ENCODE measurements at places on chromosomes 2 and 18.

- no peak for DNase-seq
Observed at GRCh38 chr2:25597881-25598280, 75.5 kb downstream of the DTNB start.

DNA sequence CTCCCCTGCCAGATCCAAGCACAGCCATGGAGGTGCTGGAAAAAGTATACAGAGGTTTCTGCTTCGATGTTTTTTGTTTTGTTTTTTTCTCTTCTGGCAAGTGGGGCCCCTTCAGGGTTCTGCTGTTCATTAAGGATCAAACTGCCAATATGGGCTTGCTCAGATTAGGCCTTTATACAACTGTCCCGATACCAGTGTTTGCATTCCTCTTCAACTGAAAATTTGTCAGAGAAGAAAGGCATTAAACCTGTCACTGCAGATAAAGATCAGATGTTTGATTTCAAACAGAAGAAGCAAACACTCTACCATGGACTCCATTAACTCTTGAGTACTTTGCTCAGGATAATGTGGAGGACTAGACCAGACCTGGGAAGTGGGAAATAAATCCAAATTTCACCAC, 396.0 kb upstream of the SMIM21 start:
- DNase-seq: no peak

- DNase-seq: no peak
Observed at GRCh38 chr18:61039251-61039650, 294.0 kb upstream of the CDH20 start.

- DNase-seq: no peak
Observed at GRCh38 chr2:13401312-13401711, 684.6 kb downstream of the TRIB2 start.

DNA sequence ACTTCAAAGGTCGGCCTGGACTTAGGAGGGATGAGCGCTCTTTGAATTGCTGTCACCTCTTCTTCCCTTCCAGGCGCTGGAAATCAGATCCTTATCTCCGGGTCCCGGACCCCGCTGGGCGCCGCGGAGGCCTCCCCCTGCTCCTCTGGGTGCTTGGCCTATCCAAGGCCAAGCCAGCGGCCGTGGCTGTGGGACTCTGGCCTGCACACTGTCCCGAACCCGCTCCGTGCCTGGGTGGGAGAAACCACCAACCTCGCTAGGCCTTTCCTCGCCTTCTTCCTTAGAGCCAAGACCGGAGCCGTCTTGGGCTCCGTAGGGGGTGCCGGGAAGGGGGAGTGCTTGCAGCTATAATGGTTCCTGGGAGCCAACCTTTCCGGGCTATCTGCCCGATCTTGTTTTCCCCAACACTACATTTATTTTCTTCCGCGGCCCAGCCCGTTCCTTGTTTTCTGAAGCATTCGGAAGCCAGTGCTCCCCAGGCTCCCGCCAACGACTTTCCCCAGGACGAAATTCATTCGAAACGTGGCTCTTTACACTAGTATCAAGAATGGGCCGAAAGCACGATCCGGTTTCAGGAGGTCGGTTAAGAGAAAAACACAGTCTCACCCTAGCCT, 2.4 kb downstream of the OSR1 start:
- DNase-seq: no peak

- peak; percentile 45 for DNase-seq
Observed at GRCh38 chr2:144503242-144503641, 16.7 kb downstream of the ZEB2 start.

- no peak for DNase-seq
Observed at GRCh38 chr2:237230355-237230754, 144.7 kb downstream of the COPS8 start.

DNA sequence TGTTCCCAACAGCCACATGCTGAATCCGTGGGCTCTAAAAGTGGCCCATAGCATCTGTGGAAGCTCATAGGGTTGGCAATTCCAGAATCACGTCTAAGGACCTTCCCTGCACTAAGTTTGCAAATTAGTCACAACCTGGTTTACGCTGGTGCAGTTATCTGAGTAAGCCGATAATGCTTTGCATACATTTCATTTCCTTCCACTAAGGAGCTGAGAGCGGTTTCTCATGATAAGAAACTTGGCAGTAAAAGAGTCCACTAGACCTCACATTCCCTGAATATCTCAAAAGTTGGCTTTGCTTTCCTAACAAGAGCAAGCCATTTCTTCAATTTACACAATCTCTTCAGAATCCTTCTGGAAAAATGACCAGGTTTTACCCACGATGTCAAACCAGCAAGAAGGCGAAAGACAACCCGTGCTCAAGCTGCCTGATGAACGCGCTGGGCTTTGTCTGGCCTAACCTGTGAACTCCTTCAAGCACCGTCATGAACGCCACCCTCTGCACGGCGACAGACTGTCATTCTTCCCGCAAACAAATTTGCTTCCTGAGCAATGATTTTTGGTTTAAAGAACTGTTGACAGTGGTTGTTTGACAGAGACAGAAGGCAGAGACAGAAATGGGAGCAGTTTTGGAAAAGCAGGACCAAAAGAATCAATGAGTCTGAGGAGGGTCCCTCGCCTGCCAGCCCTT, 73.0 kb upstream of the COPS8 start:
- no peak for DNase-seq

GRCh38 chr2:176122052-176122682, 352 bp upstream of the HOXD9 start:
- no peak for DNase-seq

DNA sequence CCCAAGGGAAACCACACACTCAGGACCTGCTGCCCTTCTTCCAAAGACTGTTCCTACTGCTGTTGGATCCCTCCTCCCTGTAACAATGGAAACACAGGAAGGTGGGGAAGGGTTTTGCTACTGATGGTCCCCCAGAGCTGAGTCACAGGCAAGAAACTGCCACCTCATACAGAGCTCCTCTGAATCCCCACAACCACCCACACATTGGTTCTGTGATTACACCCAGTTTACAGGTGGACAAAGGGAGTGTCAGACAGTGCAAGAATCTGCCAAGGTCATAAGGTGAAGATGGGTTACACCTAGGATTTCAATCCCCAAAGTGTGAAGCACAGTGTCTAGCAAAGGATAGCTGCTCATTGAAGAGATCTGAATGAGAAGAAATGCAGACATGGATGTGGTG, 141.7 kb upstream of the LMAN1 start:
- DNase-seq: no peak

- DNase-seq: no peak
Observed at GRCh38 chr2:220202066-220202465, 574.6 kb downstream of the SLC4A3 start.

DNA sequence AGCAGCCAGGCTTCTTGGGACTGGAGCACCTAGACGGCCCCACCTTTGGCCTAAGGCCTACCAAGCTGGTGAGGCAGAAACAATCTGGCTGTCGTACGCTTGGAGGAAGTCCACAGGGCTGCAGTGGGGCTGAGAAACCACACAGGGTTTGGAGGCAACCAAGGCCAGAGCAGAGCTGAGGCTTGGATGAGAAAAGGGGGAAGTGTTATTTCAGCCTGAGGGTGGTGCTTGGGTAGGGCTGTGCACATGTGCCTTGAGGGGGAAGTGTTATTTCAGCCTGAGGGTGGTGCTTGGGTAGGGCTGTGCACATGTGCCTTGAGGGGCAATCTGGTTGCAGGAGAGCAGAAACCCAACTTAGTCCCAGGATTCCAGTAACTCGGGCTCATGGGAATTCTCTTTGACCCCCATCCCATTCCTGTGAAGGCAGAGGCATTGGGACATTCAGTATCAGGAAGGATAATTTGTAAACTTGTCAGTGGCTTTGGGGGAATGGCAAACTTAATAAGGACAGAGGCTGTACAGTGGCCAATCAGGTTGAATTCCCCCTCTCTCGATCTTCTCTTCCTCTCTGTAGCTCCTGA, 971 bp upstream of the FBXO41 start:
- no peak for DNase-seq

DNA sequence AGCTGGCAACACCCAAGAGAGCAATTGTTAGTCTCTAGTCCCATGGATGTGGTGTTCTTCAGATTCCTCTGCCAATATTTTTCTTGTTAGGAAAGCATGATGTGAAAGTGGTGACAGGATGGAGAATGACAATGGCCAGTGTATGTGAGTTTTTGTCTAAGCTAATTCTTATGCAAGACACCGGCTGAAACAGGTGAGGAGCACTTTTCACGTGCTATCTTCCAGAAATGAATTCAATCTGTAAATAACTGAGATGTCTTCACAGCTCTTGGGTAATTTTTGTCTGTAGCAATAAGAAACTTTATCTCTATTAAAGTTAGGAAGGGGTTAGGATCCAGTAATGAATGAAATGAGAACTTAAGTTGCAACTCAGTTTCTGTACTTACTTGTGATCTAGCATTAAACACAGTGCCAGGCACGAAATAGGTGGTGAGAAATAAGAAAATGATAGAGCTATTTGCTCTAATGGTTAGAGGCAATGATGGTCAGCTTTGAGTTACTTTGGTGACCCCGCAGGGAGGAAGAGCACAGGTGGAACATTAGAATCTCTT, 676 bp upstream of the AGPS start:
- DNase-seq: no peak

GRCh38 chr18:43501099-43501498, 223.8 kb upstream of the SYT4 start:
- no peak for DNase-seq

- no peak for DNase-seq
Observed at GRCh38 chr2:45477546-45477945, 133.5 kb downstream of the SRBD1 start.

DNA sequence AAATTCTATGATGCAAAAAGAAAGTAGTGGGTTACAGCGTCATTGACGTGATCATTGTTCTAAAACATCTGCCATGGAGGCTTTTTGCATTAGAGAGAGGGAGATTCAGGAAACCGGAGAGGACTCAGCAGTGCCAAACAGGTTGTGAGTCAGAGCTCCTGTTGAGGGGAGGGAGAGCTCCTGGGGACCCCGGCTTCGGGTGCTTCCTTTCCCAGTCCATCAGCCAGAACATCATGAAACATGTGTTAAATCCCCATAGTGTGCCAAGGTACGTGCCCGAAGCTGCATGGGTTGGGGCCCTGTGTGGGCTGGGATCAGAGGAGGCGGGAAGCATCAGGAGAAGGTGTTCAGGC, 791 bp upstream of the CYRIA start:
- DNase-seq: no peak

DNA sequence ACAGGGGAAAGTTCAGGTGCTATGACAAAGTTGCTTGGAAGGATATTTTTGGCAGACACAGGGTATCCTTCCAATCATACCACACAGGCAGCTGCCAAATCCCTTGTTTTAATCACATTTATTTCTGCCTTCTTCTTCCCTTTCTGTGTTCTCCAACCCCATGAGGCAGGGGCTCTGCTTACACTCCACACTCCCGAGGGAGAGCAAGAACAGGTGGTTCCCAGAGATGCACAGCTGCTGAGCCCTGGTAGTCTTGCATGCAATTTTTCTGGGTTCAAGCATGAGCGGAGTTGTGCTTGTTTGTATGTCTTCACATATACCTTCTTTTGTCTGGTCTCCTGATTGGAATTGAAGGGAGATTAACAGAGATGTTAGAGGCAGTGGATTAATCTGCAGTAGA, 251.7 kb upstream of the ST6GAL2 start:
- no peak for DNase-seq

- DNase-seq: peak; percentile 15
Observed at GRCh38 chr18:69948919-69949537, 1.4 kb upstream of the CD226 start.

Measured in hypothalamus (tissue), 51 donors.